ENCODE measurements at places on chromosomes 3 and 15. TPM values are rescaled to one million over a fixed set of nuclear protein-coding genes. Genes with fewer than 3 reads are reported as not detected.

The RAB43 gene
- total RNA-seq: 30.6 TPM

The LSMEM2 gene
- 0.24 TPM for total RNA-seq

The SLC38A3 gene
- total RNA-seq: not detected

The RNF123 gene
- 40.9 TPM for total RNA-seq
